ENCODE measurements at places on chromosomes 4 and X. TPM values are rescaled to one million over a fixed set of nuclear protein-coding genes. Genes with fewer than 3 reads are reported as not detected.

Gene PABPC1L2A
- total RNA-seq = 1.5 TPM

Gene SMPX
- not detected for total RNA-seq

GRCh38 chr4:179855469-179855868, 2387.7 kb upstream of the TENM3 start:
- DNase-seq = no peak

DNA sequence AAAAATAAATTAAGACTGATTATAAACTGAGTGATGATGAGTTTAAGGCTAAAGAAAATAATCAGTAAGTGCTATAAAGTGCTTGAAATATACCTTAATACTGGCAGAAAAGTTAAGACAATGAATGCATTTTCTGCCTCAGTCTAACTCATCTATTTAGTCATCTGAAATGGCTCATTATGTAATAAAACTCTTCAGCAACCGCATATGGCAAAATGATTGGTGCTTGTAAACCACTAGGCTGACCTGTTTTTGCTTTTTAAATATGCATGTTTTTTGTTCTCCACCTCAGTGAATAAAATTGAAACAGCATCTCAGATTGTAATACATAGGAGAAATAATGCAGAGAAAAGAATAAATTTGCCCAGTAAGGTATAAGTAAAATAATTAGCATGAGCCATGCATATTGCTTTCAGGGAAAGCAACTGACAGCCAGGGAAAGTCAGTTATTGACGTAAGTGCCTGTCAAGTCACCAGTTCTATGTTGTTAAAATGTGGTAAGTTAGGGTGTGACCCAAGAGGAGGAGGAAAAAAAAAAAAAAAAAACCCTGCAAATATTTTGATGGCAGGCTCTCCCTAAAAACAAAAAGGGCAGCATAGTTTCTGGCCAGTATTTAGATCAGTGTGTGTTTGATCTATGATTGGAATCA, 167.5 kb downstream of the PALLD start:
- no peak for DNase-seq

DNA sequence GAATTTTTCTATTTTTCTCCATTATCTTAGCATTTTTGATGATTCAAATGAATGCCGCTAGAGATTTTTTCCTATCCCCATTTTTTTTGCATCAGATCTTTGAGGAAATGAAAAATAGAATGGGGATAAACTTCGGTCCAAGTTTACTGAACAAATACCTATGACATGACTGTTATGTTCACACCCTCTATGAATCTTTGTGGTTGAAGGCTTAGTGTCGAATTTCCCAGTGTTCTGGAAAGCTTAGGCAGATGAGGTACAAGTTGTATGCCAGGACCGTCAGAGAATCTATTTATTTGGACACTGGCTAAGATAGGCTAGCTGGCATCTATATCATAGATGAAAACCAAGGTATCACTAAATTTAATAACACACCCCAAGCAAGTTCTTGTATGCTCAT, 123.4 kb downstream of the SPCS3 start:
- DNase-seq = no peak

- no peak for DNase-seq
These were observed 87.0 kb downstream of the ANXA3 start for GRCh38 chr4:78638337-78639172.

DNA sequence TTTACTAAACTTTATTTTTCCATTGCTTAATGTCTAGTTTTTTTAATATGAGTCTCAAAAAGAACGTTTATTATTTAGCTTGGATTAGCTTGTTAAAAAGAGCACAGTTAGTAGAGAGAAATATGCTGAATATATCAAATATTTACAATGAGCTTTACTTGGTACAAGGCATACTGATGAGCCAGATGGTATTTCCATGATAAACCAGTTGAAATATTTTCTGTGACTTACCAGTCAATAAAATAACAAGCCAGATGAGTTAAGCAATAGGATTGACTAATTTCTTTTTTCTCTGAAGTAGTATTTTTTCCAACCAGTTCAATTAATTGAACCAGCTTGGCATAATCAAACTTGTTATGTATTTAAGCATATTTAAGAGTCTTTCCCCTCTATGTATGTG, 134.1 kb downstream of the KLHL34 start:
- no peak for DNase-seq

GRCh38 chr4:99624141-99624719, 33.4 kb downstream of the C4orf54 start:
- no peak for DNase-seq

- DNase-seq = no peak
These were observed 256.8 kb upstream of the VCX start for GRCh38 chrX:7586126-7586525.

- no peak for DNase-seq
These were observed 558.1 kb downstream of the IL1RAPL1 start for GRCh38 chrX:29145316-29145715.

DNA sequence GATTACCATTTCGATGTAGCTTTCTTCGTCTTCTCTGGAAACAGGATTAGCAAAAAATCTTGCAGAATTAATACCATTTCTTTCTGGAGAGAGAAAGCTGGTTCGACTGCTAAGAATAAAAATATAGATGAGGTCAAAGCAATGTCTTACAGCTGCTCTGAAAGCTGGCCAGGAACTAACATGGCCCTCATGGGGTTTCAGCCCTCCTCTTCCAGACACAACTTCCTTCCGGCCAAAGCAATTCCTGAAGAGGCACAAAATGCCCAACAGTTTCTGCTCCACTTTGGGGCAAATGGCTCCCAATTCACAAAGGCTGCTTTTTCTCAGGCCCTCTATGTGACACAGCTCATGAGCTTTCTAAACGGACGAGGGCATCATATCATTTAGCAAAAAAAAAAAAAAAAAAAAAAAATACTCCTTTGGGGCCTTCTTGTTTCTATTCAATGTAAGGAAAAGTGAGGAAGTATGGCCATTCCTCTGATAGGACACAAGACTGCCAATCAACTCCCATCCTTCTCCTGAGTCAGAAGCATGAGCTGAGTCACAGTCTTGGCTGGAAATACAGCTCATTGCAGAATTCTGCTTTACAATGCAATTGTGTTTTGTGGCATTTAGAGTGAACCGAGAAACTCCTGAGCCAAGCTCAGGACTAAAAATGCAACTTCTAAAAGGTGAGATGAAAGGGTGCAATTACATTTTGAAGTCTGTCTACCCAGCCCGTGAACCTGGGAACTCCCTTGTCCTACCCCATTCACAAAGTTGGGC, 42.7 kb upstream of the CTAG2 start:
- DNase-seq = no peak

DNA sequence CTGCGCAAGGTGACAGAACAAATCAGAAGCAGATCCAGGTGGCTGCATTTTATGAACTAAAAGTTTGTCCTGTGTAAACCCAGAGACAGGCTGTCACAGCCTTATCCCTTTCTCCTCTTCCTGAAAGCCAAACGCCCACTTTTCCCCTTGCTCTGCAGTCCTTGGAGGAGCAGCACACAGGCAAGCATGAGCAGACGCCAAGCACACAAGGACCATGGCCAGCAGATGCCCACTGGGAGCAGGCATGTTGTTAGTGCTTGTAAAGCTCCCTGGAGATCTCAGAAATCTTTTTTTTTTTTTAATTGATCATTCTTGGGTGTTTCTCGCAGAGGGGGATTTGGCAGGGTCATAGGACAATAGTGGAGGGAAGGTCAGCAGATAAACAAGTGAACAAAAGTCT, 11.5 kb upstream of the HOPX start:
- peak; percentile 67 for DNase-seq

DNA sequence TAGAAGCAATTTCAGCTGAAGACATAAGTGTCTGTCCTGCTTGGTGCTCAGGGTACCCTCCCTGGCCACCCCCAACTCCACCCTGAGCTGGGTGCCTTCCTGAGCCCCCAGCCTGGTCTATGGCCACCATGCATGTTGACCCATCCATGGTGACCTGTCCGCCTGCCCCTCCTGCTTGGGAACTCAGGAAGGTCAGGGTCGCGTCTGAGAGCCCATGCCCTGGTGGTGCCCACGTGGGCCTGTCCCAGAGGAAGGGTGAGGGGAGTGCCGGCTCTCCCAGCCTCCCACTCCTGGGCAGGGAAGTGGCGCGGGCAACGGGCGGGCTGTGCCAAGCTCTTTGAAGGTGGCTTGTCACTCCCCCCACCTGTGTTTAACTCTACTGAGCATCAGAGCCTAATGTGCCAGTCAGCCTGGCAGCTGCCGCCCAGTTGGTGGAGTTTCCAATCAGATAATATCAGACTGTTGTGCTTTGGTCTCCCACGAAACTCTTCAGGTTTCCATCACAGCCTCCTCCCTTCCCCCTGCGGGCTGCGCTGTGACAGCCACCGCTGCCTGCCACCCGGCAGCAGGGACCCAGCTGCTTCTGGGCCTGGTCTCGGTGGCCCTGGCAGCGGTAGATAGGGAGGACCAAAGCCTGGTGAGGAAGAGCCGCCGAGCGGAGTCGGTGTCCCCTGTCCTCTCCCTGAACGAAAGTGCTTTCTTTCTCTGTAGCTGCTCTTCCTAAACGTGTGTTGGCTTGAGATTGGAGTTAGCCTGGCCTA, 4.8 kb downstream of the SH3BP2 start:
- peak; percentile 13 for DNase-seq

All from glutamatergic neuron (in vitro differentiated cells).